Left ventricle myocardium inferior (tissue), 1 donor: ENCODE measurements at places on chromosomes 3 and 15.

DNA sequence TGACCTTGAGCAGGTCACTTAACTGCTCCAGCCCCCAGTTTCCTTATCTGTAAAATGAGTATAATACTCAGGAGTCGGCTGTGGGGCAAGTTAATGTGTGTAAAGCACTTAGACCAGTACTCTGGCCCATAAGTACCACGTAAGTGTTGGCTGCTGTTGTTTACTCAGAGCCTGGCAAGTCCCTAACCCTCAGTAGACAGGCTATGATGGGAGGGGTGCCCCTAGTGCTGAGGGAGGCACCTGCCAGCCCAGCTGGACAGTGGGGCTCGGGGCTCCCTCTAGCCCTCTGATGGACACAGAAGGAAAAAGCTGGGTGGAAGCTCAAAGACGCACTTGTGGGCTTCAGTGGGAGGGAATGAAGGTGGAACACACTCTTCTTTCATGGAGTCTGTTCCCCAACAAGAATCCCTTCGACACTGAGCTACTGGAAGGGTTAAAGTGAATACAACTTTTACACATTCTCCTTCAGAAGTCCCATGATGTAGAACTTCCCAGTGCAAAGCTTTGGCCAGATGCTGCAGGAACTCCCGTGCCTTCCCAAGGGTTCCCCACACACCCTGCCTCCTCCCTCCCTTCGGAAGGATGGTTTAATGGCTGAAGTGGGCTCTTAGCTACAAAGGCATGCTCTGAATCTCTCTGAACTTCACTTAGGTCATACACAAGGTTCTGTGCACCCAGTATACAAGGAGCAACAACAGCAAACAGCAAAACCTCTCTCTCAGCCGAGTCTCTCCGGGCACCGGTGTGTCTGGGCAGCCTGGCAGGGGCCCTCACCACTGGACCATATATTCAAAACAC, 25.4 kb downstream of the TMEM44 start:
- no peaks in the 10 kb centered on the region for H3K4me1 ChIP-seq
- peaks cover 18% of the 10 kb centered on the region for H3K36me3 ChIP-seq
- DNase-seq: no peak
- no peak overlapping the region for H3K27ac ChIP-seq

- H3K36me3 ChIP-seq: no peaks in the 10 kb centered on the region
- no peak overlapping the region for H3K4me3 ChIP-seq
- H3K27ac ChIP-seq: no peak overlapping the region
- DNase-seq: no peak
- H3K27me3 ChIP-seq: no peaks in the 10 kb centered on the region
Observed at GRCh38 chr3:18744472-18744871, 319.3 kb upstream of the SATB1 start.

- H3K27me3 ChIP-seq: no peaks in the 10 kb centered on the region
- H3K27ac ChIP-seq: no peak overlapping the region
- no peaks in the 10 kb centered on the region for H3K36me3 ChIP-seq
- H3K4me3 ChIP-seq: no peak overlapping the region
- DNase-seq: no peak
Observed at GRCh38 chr3:12222775-12223485, 64.2 kb upstream of the TIMP4 start.

DNA sequence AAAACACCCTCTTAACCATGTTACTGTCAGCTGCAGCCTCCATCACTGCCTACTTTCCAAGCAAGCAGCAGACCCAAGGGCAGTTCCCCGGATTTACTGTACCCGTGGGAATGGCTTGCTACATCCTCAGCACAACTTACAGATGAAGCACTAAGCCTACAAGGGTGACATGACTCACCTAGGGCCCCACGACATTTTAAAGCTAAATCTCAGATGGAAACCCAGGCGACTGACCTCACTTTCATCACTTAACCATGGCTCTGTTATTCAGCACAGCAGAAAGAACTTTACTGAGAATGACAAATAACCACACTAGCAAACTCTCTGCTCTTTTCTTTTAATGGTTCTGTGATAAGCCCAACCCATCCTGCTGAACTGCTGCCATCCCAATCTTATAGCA, 65.6 kb downstream of the SUMF1 start:
- H3K27ac ChIP-seq: no peak overlapping the region
- no peaks in the 10 kb centered on the region for H3K27me3 ChIP-seq
- no peak overlapping the region for H3K4me3 ChIP-seq
- DNase-seq: no peak
- no peaks in the 10 kb centered on the region for H3K4me1 ChIP-seq

GRCh38 chr3:145519398-145520047, 641.5 kb downstream of the PLOD2 start:
- H3K4me3 ChIP-seq: no peak overlapping the region
- DNase-seq: no peak
- H3K36me3 ChIP-seq: no peaks in the 10 kb centered on the region
- H3K27me3 ChIP-seq: no peaks in the 10 kb centered on the region
- H3K27ac ChIP-seq: no peak overlapping the region
- H3K4me1 ChIP-seq: no peaks in the 10 kb centered on the region

GRCh38 chr3:156160647-156161046, 40.3 kb downstream of the KCNAB1 start:
- H3K36me3 ChIP-seq: no peaks in the 10 kb centered on the region
- H3K27me3 ChIP-seq: no peaks in the 10 kb centered on the region
- DNase-seq: no peak
- no peak overlapping the region for H3K4me3 ChIP-seq
- H3K4me1 ChIP-seq: no peaks in the 10 kb centered on the region

GRCh38 chr3:107978131-107979055, 112.4 kb downstream of the CD47 start:
- H3K36me3 ChIP-seq: no peaks in the 10 kb centered on the region
- DNase-seq: no peak
- no peak overlapping the region for H3K4me3 ChIP-seq
- H3K4me1 ChIP-seq: peaks cover 41% of the 10 kb centered on the region
- H3K27ac ChIP-seq: peak overlapping the region; percentile 35

DNA sequence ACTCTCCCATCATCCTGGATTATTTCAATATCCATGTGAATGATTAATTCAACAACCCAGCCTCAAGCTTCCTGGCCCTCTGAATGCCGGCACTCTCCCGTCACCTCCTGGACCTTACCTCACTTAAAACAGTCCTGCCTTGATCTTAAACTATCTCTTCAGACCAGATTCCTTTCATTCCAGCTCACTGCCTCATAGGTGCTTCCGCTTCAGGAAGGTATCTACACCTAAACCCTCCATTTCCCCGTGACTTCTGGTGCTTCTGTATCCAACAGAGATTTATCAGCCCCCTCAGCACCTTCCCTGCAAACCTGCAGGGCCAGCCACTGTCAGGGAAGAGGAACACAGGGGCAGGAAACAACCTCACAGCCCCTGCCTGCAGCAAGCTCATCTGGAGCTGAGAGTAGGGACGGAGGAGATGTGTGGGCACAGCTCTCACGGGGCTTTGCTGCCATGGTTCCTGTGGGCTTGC, 98.9 kb upstream of the TJP1 start:
- no peaks in the 10 kb centered on the region for H3K27me3 ChIP-seq
- H3K4me1 ChIP-seq: peaks cover 25% of the 10 kb centered on the region
- H3K36me3 ChIP-seq: no peaks in the 10 kb centered on the region
- H3K27ac ChIP-seq: no peak overlapping the region
- no peak overlapping the region for H3K4me3 ChIP-seq
- no peak for DNase-seq

- H3K4me1 ChIP-seq: no peaks in the 10 kb centered on the region
- no peaks in the 10 kb centered on the region for H3K36me3 ChIP-seq
- no peaks in the 10 kb centered on the region for H3K27me3 ChIP-seq
- H3K27ac ChIP-seq: no peak overlapping the region
- H3K4me3 ChIP-seq: no peak overlapping the region
Observed at GRCh38 chr3:156352728-156353127, 202.2 kb downstream of the SSR3 start.

GRCh38 chr3:96960661-96961330, 146.4 kb downstream of the EPHA6 start:
- DNase-seq: no peak
- H3K36me3 ChIP-seq: no peaks in the 10 kb centered on the region
- H3K27me3 ChIP-seq: no peaks in the 10 kb centered on the region
- no peak overlapping the region for H3K4me3 ChIP-seq
- H3K4me1 ChIP-seq: no peaks in the 10 kb centered on the region

DNA sequence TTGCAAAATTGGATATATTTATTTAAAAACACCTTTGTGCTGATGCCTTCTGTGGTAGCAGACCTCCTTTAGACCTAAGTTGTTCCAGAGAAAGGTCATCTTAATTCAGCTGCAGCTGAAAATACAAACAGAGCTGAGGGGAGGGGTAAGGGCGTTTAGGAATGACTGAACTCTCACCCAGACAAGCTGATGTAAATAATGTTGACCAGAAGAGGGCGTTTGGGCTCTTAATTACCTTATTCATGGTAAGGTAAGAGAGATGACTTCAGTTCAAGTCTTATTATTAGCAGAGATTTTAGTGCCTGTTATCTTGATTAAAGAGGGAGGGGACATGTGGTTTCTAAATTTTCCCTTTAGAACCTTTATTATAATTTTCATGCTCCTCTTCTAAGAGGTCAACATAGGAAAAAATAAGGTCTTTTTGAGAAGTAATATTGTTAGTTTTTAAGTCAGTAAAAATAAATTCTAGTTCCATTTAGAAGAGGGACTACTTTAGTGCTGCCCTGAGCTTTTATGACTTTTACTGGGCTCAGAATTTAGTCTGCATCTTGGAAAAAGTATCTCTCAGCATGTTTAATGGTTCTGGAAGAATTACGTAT, 46.3 kb downstream of the GPR171 start:
- no peaks in the 10 kb centered on the region for H3K36me3 ChIP-seq
- H3K4me1 ChIP-seq: peaks cover 6% of the 10 kb centered on the region
- no peak for DNase-seq
- H3K27ac ChIP-seq: no peak overlapping the region

DNA sequence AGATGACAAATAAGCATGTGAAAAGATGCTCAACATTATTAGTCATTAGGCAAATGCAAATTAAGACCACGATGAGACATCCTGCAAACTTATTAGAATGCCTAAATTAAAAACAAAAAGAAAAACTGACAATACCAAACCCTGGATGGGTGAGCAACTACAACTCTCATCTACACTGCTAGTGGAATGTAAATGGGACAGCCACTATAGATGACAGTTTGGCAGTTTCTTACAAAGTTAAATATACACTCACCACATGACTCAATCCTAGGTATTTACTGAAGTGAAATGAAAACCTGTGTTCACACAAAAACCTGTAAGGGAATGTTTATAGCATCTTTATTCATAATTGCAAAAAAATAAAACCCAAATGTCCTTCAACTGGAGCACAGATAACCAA, 74.7 kb downstream of the NPTN start:
- no peak overlapping the region for H3K27ac ChIP-seq
- H3K27me3 ChIP-seq: no peaks in the 10 kb centered on the region
- H3K36me3 ChIP-seq: peaks cover 77% of the 10 kb centered on the region
- H3K4me3 ChIP-seq: no peak overlapping the region
- no peaks in the 10 kb centered on the region for H3K4me1 ChIP-seq

GRCh38 chr3:134066651-134067530, 37.2 kb upstream of the SLCO2A1 start:
- no peaks in the 10 kb centered on the region for H3K36me3 ChIP-seq
- peak overlapping the region; percentile 66 for H3K27ac ChIP-seq
- no peak for DNase-seq
- H3K27me3 ChIP-seq: no peaks in the 10 kb centered on the region
- no peak overlapping the region for H3K4me3 ChIP-seq

DNA sequence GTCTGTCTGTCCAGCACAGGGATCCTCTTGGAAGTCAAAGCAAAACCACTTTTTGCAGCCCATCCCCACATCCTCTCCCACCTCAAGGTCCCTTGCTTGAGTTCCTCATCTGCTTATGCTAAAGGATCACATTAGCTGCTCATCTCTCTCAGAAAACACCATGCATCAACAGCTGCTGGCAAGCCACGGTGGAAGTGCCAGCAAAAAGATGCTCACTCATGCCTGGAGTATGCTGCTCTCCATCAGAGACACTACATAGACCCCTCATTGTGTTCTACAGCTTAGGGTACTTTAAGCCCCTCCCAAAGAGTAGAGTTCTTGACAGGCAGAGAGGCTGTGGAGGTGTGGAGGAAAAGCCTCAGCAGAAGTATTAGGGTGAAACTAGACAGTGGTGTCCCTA, 94.6 kb upstream of the COL8A1 start:
- no peaks in the 10 kb centered on the region for H3K27me3 ChIP-seq
- H3K36me3 ChIP-seq: no peaks in the 10 kb centered on the region
- no peak overlapping the region for H3K4me3 ChIP-seq
- peaks cover 46% of the 10 kb centered on the region for H3K4me1 ChIP-seq

DNA sequence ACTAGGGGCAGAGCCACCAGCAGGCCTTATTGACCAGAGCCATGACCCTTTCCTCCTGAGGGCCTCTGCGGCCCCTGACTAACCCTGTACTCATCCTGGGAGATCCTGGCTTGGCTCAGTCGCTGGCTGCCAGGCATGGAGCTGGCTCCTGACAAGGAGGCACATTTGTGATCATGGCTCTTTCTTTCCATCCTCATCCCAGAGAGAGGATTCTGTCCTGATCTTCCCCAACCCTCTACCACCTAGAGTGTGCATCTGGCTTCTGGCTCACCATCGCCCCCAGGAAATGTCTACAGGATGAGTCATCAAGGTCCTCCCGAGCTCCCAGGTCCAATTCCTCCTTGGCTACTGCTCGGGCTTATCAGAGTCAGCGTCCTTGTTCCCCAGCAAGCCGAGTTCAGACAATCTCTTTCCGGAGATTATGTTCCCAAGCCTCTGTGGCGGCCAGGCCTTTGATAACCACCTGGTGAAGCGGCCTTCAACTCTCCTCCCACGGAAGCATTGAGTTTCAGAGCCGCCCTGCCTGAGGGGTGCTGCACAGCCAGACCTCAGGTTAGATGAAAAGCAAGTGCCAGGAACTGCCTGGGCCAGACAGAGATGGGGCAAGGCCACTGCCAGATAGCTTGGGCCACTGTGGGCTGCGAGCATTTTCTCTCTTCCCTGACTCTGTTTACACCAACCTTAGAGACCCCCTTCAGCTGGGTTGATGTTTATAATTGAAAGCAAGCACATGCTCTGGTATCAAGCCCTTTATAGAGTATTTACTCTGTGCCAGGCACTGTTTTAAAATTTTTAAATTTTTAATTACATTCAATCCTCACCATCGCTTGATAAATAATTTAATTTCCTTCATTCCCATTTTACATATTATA, 44.3 kb upstream of the MRPS22 start:
- no peak overlapping the region for H3K4me3 ChIP-seq
- H3K4me1 ChIP-seq: peaks cover 50% of the 10 kb centered on the region
- H3K27ac ChIP-seq: no peak overlapping the region
- DNase-seq: no peak
- H3K36me3 ChIP-seq: no peaks in the 10 kb centered on the region

DNA sequence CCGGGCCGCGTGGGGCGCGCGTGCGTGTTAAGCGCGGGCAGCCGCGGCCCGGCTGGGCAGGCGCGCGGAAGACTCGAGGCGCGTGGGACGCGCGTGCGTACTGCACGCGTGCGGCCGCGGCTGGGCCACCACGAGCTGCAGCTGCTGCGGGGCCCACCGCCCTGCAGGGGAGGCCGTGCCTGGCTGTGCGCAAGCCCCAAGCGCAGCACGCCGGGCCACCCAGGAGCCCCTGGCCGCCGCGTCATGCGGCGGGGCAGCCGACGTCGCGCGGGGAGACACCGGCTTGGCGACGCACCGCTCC, 590 bp upstream of the TRIM71 start:
- no peak overlapping the region for H3K27ac ChIP-seq
- peaks cover 29% of the 10 kb centered on the region for H3K4me1 ChIP-seq
- peak overlapping the region; percentile 64 for H3K4me3 ChIP-seq
- no peaks in the 10 kb centered on the region for H3K36me3 ChIP-seq
- DNase-seq: no peak
- peaks cover 76% of the 10 kb centered on the region for H3K27me3 ChIP-seq
